ENCODE measurements at places on chromosomes 7 and 10.

DNA sequence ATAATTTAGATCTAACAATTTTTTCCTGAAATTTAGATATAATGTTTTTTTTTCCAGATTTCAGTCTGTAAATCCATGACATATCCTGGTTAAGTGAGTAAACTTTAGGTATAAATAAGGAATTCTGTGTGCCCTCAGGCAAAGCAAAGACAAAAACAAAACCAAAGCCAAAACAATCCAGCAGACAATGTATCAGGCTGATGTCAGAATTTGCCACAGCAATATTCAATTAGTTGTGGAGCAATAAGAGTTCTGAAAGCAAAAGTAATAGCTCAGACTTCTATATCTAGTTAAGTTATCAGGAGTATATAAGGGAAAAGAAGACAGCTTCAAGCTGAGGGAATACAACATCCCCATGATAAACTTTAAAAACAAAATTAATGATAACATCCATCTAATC is 82.0 kb downstream of the MKX start:
- H3K4me1 ChIP-seq, result no peaks in the 10 kb centered on the region
- H3K36me3 ChIP-seq, result no peaks in the 10 kb centered on the region
- H3K27ac ChIP-seq, result no peak overlapping the region

- H3K4me3 ChIP-seq, result no peak overlapping the region
- no peak for DNase-seq
- no peaks in the 10 kb centered on the region for H3K4me1 ChIP-seq
- peak overlapping the region; percentile 42 for H3K27ac ChIP-seq
- no peaks in the 10 kb centered on the region for H3K36me3 ChIP-seq
Measured at GRCh38 chr10:47063858-47064257, 152.6 kb downstream of the PTPN20 start.

GRCh38 chr10:10421071-10421470 is 596.6 kb upstream of the CELF2 start:
- DNase-seq, result no peak
- no peak overlapping the region for H3K27ac ChIP-seq
- H3K4me1 ChIP-seq, result no peaks in the 10 kb centered on the region
- H3K4me3 ChIP-seq, result no peak overlapping the region
- no peaks in the 10 kb centered on the region for H3K27me3 ChIP-seq

DNA sequence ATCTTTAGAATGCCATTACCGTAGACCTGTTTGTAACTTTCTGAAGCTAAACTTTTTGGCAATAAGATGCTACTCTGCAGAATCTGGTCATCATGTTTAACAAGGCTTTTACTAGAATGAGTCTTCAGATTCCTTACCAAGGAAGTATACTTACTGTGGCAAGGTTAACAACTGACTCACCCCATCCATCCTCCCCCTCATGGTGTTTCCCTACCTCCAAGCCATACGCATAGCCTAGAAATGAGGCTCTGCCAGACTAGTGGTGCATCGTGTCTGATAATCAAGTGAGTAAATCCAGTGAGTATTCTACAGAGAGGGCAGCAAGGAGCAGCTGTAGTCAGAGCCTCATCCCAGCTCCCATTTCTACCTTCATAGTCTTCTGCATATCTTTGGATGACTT is 223.6 kb downstream of the IPMK start:
- H3K4me3 ChIP-seq, result no peak overlapping the region
- no peaks in the 10 kb centered on the region for H3K27me3 ChIP-seq
- H3K4me1 ChIP-seq, result no peaks in the 10 kb centered on the region
- DNase-seq, result no peak

- H3K36me3 ChIP-seq, result no peaks in the 10 kb centered on the region
- H3K27me3 ChIP-seq, result no peaks in the 10 kb centered on the region
- no peak for DNase-seq
- no peaks in the 10 kb centered on the region for H3K4me1 ChIP-seq
Measured at GRCh38 chr7:85224171-85224570, 37.3 kb upstream of the SEMA3D start.

- no peaks in the 10 kb centered on the region for H3K36me3 ChIP-seq
- no peaks in the 10 kb centered on the region for H3K4me1 ChIP-seq
- H3K4me3 ChIP-seq, result no peak overlapping the region
- no peak for DNase-seq
- no peak overlapping the region for H3K27ac ChIP-seq
Measured at GRCh38 chr10:20084451-20084850, 268.2 kb downstream of the PLXDC2 start.

DNA sequence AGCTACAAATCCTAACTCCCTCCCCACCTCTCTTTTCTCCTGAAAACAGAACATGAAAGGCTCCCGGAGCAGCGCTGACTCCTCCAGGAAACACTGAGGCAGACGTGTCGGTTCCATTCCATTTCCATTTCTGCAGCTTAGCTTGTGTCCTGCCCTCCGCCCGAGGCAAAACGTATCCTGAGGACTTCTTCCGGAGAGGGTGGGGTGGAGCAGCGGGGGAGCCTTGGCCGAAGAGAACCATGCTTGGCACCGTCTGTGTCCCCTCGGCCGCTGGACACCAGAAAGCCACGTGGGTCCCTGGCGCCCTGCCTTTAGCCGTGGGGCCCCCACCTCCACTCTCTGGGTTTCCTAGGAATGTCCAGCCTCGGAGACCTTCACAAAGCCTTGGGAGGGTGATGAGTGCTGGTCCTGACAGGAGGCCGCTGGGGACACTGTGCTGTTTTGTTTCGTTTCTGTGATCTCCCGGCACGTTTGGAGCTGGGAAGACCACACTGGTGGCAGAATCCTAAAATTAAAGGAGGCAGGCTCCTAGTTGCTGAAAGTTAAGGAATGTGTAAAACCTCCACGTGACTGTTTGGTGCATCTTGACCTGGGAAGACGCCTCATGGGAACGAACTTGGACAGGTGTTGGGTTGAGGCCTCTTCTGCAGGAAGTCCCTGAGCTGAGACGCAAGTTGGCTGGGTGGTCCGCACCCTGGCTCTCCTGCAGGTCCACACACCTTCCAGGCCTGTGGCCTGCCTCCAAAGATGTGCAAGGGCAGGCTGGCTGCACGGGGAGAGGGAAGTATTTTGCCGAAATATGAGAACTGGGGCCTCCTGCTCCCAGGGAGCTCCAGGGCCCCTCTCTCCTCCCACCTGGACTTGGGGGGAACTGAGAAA is 30.4 kb downstream of the PFKFB3 start:
- H3K4me3 ChIP-seq, result no peak overlapping the region
- DNase-seq, result no peak
- peak overlapping the region; percentile 23 for H3K27ac ChIP-seq
- peaks cover 2% of the 10 kb centered on the region for H3K4me1 ChIP-seq

- H3K4me1 ChIP-seq, result no peaks in the 10 kb centered on the region
- H3K4me3 ChIP-seq, result no peak overlapping the region
- peaks cover 5% of the 10 kb centered on the region for H3K27me3 ChIP-seq
- DNase-seq, result no peak
Measured at GRCh38 chr10:121444520-121445165, 153.6 kb downstream of the FGFR2 start.

GRCh38 chr7:129376778-129377700 is 57.2 kb upstream of the STRIP2 start:
- DNase-seq, result no peak
- no peak overlapping the region for H3K4me3 ChIP-seq
- no peaks in the 10 kb centered on the region for H3K27me3 ChIP-seq

GRCh38 chr10:51103554-51104217 is 29.4 kb downstream of the PRKG1 start:
- H3K27me3 ChIP-seq, result peaks cover 4% of the 10 kb centered on the region
- DNase-seq, result no peak
- no peaks in the 10 kb centered on the region for H3K36me3 ChIP-seq
- H3K27ac ChIP-seq, result no peak overlapping the region
- no peak overlapping the region for H3K4me3 ChIP-seq
- no peaks in the 10 kb centered on the region for H3K4me1 ChIP-seq

DNA sequence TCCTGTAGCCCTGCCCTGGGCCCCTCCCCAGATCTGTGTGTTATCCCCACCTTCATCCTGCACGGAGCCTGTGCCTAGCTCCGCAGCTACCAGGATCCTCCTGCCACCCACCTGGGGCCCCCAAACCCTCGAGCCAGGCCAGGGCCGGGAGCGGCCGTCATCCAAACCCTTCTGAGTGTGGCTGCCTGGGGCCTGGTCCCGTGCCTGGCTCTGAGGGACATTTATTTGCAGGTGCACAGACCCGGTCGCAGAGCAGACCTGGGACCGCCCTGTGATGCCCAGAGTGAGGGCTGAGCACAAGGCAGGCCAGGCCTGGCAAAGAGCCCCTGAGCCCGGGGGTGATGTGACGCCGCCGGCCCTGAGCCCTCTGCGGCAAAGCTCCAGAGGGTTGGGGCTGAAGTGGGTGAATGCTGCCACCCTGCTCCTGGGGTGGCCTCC is 27.4 kb upstream of the INPP5A start:
- H3K27me3 ChIP-seq, result peaks cover 11% of the 10 kb centered on the region
- H3K4me1 ChIP-seq, result no peaks in the 10 kb centered on the region
- no peak overlapping the region for H3K4me3 ChIP-seq
- no peaks in the 10 kb centered on the region for H3K36me3 ChIP-seq
- no peak overlapping the region for H3K27ac ChIP-seq

- no peaks in the 10 kb centered on the region for H3K36me3 ChIP-seq
- no peak overlapping the region for H3K4me3 ChIP-seq
- no peaks in the 10 kb centered on the region for H3K27me3 ChIP-seq
- H3K4me1 ChIP-seq, result no peaks in the 10 kb centered on the region
Measured at GRCh38 chr7:72111086-72111485, 301.1 kb downstream of the CALN1 start.

- H3K36me3 ChIP-seq, result no peaks in the 10 kb centered on the region
- no peaks in the 10 kb centered on the region for H3K4me1 ChIP-seq
- DNase-seq, result no peak
- H3K4me3 ChIP-seq, result no peak overlapping the region
- H3K27ac ChIP-seq, result no peak overlapping the region
Measured at GRCh38 chr10:114893251-114893650, 44.7 kb upstream of the TRUB1 start.

- DNase-seq, result no peak
- H3K27ac ChIP-seq, result no peak overlapping the region
- H3K4me1 ChIP-seq, result no peaks in the 10 kb centered on the region
- no peak overlapping the region for H3K4me3 ChIP-seq
- H3K36me3 ChIP-seq, result peaks cover 80% of the 10 kb centered on the region
- no peaks in the 10 kb centered on the region for H3K27me3 ChIP-seq
Measured at GRCh38 chr10:104021246-104021645, 54.3 kb downstream of the SLK start.

DNA sequence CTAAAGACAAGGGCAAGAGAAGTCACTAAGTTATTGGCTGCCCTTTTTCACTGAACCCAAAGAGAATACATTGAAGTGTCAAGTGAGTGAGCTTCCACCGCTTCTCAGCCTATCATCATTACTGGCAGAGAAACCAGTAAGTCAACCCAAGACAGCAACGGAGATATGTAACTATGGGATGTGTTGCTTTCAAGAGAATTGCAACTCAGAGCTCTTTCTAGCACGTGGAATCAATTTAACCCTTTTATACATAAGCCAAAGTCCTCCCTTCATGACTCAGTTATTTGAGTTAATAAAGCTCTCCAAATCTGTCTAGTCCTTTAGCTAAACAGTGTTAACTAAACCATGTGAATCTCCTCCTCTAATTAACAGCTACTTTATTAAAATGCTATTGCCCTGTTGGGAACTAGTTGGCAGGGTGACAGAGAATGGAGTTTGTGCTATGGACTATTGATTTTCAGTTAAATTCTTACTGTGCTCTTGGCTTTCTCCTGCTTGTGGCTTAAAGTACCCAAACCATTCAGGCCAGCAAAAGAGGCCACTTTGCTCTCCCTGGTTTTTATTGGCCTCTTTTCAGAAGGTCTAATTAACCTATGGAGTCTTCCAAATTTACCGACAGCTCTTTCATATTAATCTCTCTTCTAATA is 287.7 kb downstream of the NRG3 start:
- no peak overlapping the region for H3K27ac ChIP-seq
- no peaks in the 10 kb centered on the region for H3K27me3 ChIP-seq
- no peak for DNase-seq

DNA sequence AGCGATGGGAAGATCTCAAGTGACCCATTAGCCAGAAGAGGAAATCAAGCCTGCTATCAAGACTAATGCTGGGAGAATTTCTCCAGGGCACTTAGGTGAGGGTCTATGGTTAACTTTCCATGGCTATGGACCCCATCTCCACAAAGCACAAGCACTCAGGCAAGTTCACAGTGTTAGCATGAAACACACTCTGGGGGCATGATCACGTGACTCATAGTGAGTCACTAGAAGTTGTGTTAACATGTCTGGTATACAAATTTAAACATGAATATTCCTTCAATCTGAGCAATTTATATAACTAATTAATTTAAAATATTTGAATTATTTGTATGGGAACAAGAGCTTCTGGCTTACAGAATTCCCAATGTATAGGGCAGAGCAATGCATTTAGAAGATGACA is 131.8 kb downstream of the FAM204A start:
- no peaks in the 10 kb centered on the region for H3K36me3 ChIP-seq
- peaks cover 20% of the 10 kb centered on the region for H3K27me3 ChIP-seq
- no peak overlapping the region for H3K4me3 ChIP-seq
- no peak for DNase-seq
- no peaks in the 10 kb centered on the region for H3K4me1 ChIP-seq
- H3K27ac ChIP-seq, result no peak overlapping the region

DNA sequence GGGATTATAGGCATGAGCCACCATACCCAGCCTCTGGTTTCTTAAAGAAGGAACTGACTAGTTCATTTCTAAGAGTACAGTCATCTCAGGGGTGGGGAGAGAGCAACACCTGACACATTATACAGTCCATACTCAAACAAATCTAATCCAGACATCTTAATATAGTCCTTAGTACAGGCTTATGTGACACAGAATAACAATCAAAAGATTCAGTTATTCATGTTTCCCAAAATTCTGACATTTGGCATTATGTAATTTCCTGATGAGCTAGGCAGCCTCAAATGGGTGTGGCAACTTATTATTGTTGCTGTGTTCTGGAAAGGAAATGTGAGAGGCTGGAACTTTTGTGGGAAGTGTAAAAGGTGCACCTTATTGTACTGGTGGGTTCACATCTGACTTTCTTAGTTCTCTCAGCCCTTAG is 116.3 kb downstream of the WDFY4 start:
- H3K27me3 ChIP-seq, result peaks cover 16% of the 10 kb centered on the region
- H3K27ac ChIP-seq, result peak overlapping the region; percentile 88
- peaks cover 6% of the 10 kb centered on the region for H3K36me3 ChIP-seq
- H3K4me3 ChIP-seq, result no peak overlapping the region
- peaks cover 8% of the 10 kb centered on the region for H3K4me1 ChIP-seq

GRCh38 chr7:44216019-44216418 is 15.2 kb downstream of the YKT6 start:
- no peak for DNase-seq
- no peaks in the 10 kb centered on the region for H3K27me3 ChIP-seq
- no peak overlapping the region for H3K27ac ChIP-seq
- no peaks in the 10 kb centered on the region for H3K4me1 ChIP-seq

All from effector memory CD8-positive, alpha-beta T cell (primary cell).